ENCODE measurements at places on chromosomes 2 and 18.

DNA sequence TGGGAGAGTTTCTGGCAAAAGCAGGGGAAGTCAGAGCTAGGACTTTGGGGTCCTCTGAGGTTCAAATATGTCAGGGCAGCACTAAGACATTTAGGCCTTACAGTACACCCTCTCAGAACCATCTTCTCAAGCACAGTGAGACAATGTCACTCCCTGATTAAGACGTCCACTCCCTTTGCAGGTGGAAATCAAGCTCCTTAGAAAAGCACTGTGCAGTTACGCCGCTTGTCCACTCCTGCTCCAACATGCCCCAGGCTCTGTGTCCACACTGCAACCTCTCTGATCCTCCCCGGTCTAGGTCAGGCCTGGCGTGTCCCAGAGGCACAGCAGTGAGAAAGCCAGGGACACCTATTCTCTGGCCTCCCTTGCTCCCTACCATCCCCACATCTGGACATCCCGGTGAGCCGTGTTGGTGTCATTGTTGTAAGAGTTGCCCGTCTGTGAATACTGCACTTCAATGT is 528.6 kb upstream of the ID2 start:
- DNase-seq: no peak

- DNase-seq: no peak
Measured at GRCh38 chr18:2681993-2682603, 26.6 kb downstream of the SMCHD1 start.

- no peak for DNase-seq
Measured at GRCh38 chr2:10036095-10036884, 7.1 kb upstream of the KLF11 start.

GRCh38 chr18:31965316-31965970 is 22.5 kb upstream of the TRAPPC8 start:
- no peak for DNase-seq

- DNase-seq: no peak
Measured at GRCh38 chr2:143823296-143823695, 694.1 kb downstream of the ARHGAP15 start.
